A549 treated with RU486 at 1 μM for 4 hours (cell line): ENCODE measurements at places on chromosomes 3 and 15. TPM values are rescaled to one million over a fixed set of nuclear protein-coding genes. Genes with fewer than 3 reads are reported as not detected.

The CLDN16 gene
- 0.07 to 0.41 TPM in 2 of 5 replicates, not detected in the others for total RNA-seq

The LRRIQ4 gene
- total RNA-seq, result not detected in 5 replicates

The NRG4 gene
- 0.75 to 1.7 TPM (median 1.1 TPM) in 5 replicates for total RNA-seq

The CRTAP gene
- total RNA-seq, result 257 to 313 TPM (median 306 TPM) in 5 replicates

The P3H2 gene
- 29.4 to 48.5 TPM (median 38.8 TPM) in 5 replicates for total RNA-seq

The WDR53 gene
- total RNA-seq, result 8.5 to 10.4 TPM (median 8.8 TPM) in 5 replicates

The PROS1 gene
- total RNA-seq, result 6.8 to 10.9 TPM (median 9.7 TPM) in 5 replicates

The DAZL gene
- total RNA-seq, result not detected in 5 replicates

The ABI3BP gene
- 1.2 to 2.2 TPM (median 1.6 TPM) in 5 replicates for total RNA-seq

The OXSM gene
- 14.7 to 19.7 TPM (median 17.1 TPM) in 5 replicates for total RNA-seq

The CTXN2 gene
- total RNA-seq, result 0.02 TPM in 1 of 5 replicates, not detected in the others

The CPN2 gene
- total RNA-seq, result not detected in 5 replicates

The VIPR1 gene
- 0.48 to 0.90 TPM (median 0.68 TPM) in 5 replicates for total RNA-seq

The CHL1 gene
- not detected in 5 replicates for total RNA-seq

The CILP gene
- 0.04 to 0.09 TPM (median 0.05 TPM) in 5 replicates for total RNA-seq

The FRMD5 gene
- total RNA-seq, result 3.8 to 5.1 TPM (median 4.4 TPM) in 5 replicates

The IL17RD gene
- 0.70 to 1.3 TPM (median 0.90 TPM) in 5 replicates for total RNA-seq

The ITIH4 gene
- 0.35 to 1.6 TPM (median 0.55 TPM) in 5 replicates for total RNA-seq

The PLXNB1 gene
- total RNA-seq, result 10.5 to 16.6 TPM (median 13.2 TPM) in 5 replicates

The PCLAF gene
- total RNA-seq, result 142 to 290 TPM (median 167 TPM) in 5 replicates

The KY gene
- 0.07 to 0.21 TPM (median 0.10 TPM) in 4 of 5 replicates, not detected in the other for total RNA-seq

The FOXB1 gene
- total RNA-seq, result not detected in 5 replicates

The ETV5 gene
- total RNA-seq, result 27.0 to 32.9 TPM (median 30.3 TPM) in 5 replicates

The MUC4 gene
- 0.08 TPM in 1 of 5 replicates, not detected in the others for total RNA-seq

The ETFA gene
- total RNA-seq, result 268 to 325 TPM (median 279 TPM) in 5 replicates

The MEGF11 gene
- 0.13 to 0.80 TPM (median 0.65 TPM) in 5 replicates for total RNA-seq

The SLC24A1 gene
- total RNA-seq, result 1.7 to 5.0 TPM (median 3.7 TPM) in 5 replicates

The SFMBT1 gene
- 6.1 to 8.6 TPM (median 8.1 TPM) in 5 replicates for total RNA-seq

The SRGAP3 gene
- 0.19 to 0.95 TPM (median 0.77 TPM) in 5 replicates for total RNA-seq

The CYP1A2 gene
- total RNA-seq, result not detected in 5 replicates

The TM6SF1 gene
- total RNA-seq, result 0.19 to 0.31 TPM (median 0.28 TPM) in 3 of 5 replicates, not detected in the others

The SEC22A gene
- total RNA-seq, result 11.8 to 22.5 TPM (median 18.6 TPM) in 5 replicates

The WDR93 gene
- 0.15 to 0.17 TPM (median 0.15 TPM) in 3 of 5 replicates, not detected in the others for total RNA-seq

The GP9 gene
- total RNA-seq, result not detected in 5 replicates

The CHRM5 gene
- total RNA-seq, result not detected in 5 replicates
